ENCODE measurements at places on chromosomes 5 and 9.
A peak's percentile ranks its signal among the peaks of the same experiment; 100 is the strongest.

GRCh38 chr9:119873877-119874276, 504.6 kb upstream of the BRINP1 start:
- DNase-seq = no peak

DNA sequence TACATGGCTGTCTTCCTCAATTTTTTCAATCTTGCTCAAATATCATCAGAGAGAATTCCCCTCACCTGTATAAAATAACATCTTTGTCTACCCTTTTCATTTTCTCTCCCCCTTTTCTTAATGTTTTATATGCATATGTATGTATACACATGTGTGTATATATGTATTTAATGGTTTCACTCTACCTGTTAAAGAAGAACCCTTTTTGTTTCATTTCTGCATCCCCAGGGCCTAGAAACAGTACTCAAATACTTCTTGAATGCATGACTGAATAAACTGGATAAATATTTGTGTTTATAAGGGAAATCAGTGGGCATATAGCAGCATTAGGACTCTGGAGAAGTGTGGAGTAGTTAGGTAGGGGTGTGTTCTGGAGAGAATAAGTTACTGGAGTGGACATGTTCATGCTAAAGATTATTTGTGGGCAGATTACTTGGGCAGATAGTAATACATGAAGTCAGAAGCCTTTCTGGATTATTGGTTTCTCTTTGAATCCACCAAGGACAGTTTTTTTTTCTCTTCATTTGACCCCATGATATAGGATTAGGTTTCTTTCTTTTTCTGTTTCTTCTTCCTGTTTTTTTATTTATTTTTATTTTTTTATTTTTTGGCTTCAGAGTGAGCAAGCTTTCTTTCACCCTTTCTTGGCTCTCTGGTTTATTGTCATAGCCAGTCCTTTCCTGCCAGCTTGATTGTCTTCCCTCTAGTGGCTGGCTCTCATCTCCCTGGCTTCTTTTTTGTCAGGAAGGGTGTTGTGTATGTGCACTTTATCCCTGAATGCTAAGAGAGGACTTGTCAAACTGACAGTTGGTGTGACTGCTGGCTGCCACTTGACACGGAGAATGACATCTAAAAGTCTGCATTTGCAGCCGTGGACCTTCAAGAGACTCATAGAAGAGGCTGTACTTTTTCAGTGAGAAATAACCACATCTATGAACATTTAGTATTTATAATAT, 89.3 kb downstream of the ZCCHC7 start:
- no peak for DNase-seq

- DNase-seq = no peak
These were observed 100.0 kb upstream of the CCDC152 start for GRCh38 chr5:42656651-42657015.

DNA sequence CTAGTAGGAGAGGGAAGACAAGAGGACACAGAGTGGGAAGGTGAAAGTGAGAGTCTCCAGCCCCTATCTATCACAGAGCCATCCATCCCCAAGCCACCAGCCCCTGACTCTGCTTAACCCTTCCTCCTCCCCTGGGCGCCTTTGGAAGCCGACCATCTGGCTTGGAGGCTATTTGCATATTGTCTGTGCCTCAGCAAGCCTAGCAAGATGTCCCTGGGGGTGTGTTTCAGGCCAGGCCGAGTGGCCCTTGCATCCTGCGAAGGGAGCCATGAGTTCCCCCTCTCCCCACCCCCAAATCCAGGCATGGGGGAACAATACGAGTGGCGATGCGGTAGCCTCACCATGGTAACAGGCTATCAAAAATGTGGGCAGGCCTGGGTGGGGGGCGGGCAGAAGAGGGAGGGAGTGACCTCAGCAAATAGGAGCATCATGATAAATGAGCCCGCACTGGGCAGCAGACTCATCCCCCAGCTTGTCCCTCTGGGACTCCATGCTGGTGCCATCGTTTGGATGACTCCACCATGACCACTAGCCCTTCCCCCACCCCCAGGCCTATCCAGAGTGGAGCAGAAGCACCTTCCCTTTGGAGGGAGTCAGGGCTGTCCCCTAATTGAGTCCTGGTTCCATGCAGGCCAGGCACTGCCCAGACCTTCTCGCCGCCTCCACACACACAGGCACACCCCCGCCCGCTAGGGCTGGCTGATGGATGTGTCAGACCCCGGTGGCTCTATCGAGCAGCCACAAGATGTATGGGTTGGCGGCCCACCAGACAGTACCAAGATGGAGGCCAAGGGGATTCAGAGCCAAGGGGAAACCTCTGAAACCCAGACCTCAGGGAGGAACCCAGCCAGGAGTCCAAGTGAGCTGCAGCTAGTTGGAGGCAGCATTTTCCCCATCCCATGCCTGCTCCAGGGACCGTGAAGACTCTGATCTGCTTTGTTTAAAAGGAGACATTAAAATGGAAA, 14.6 kb downstream of the URM1 start:
- DNase-seq = no peak

DNA sequence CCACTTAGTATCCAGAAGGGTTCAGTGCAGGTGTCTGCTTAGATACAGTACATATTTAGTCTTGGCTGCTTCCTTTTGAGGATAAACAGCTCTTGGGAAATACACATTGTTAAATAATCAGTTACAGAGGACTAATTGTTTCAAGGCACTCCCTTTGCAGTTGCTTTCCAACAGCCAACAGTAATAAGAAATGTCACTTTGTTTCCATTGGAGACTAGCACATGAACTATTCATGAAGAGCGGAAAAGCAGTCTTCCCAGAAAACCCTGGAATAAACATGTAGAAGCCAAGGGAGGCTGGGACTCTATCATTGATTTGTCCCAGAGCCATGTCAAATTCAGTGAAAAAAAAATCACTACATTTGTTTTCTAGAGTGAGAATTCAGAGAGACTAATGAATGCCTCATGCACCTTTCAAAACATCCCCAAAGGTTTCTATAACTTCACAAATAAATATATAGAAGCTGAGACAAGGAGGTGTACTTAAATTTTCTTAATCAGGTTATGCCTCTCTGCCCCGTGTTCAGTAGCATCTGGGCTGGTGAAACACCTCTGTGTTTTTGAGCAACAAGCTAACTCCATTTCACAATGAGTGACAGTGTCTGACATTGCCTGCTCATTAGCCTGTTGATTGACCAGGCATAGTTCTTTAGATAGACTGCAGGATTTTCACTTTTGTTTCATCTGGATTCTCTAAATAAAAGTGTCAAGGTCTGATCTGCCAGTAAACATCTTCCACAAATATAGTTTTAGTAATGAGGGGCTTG, 271.5 kb downstream of the ARRDC3 start:
- DNase-seq = no peak

- no peak for DNase-seq
These were observed 11.7 kb downstream of the VCP start for GRCh38 chr9:35060548-35061207.

DNA sequence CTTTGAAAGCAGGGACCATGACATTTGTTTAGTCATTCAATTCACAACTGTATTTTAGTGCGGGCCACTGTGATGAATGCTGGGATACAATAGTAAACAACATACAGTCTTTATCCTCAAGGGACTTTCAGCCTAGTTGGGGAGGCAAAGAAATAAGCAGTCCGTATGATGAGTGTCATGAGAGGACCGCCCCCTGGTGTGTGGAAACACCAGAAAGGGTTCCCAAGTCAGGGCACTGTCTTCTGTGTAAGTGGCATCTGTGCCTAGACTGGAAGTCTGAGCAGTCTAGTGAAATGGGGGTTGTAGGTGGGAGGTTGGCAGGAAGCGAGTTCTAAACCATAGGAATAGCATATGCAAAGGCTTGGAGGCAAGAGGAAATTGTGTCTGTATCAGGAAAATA, 6.8 kb downstream of the C9orf43 start:
- DNase-seq = no peak

DNA sequence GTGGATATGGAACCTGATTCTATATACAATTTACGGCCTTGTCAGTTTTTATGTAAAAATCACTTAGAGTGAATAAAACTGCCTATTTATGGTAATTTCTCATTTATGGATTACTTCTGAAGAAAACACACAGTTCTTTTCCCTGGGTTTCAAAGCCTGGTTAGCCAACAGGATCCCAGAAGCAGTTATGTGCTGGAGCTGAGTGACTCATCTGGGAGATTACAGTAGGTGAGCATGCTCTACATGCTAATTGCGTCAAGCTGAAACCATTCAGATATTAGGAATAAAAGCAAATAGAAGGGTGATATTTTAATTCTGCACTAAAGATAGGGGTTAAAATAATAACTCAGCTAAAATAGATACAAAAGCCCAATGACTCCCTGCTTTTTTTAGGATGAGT, 47.8 kb downstream of the PDE4D start:
- no peak for DNase-seq

DNA sequence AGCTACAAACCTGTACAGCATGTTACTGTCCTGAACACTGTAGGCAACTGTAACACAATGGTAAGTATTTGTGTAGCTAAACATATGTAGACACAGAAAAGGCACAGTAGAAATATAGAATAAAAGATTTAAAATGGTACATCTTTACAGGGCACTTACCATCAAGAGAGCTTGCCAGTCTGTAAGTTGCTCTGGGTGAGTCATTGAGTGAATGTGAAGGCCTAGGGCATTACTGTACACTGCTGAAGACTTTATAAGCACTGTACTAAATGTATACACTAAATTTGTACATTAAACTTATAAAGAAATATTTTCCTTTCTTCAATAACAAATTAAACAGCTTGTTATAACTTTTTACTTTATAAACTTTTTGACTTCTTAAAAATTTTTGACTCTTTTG, 20.5 kb downstream of the ADRB2 start:
- no peak for DNase-seq

DNA sequence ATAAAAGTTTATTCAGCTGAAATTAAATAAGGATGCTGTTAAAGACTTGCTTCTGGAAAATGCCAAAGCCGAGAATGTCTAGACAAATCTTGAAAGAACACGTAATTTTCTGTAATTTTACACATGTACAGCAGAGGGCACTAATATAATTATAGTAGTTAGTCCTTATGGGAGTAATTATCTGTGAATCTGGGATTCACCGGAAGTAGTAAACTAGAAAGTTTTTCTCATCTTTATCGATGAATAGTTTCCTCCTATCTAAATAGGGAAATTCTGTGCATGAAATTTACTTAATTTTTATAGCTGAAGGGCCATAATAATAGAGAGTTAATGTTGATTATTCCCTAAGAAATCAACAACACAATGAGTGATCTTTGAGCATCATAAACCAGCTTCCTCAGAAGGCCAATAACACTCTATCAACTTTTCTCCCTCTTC, 18.4 kb upstream of the CNTLN start:
- peak; percentile 9 for DNase-seq

GRCh38 chr9:38088006-38088925, 19.2 kb upstream of the SHB start:
- peak; percentile 8 for DNase-seq

DNA sequence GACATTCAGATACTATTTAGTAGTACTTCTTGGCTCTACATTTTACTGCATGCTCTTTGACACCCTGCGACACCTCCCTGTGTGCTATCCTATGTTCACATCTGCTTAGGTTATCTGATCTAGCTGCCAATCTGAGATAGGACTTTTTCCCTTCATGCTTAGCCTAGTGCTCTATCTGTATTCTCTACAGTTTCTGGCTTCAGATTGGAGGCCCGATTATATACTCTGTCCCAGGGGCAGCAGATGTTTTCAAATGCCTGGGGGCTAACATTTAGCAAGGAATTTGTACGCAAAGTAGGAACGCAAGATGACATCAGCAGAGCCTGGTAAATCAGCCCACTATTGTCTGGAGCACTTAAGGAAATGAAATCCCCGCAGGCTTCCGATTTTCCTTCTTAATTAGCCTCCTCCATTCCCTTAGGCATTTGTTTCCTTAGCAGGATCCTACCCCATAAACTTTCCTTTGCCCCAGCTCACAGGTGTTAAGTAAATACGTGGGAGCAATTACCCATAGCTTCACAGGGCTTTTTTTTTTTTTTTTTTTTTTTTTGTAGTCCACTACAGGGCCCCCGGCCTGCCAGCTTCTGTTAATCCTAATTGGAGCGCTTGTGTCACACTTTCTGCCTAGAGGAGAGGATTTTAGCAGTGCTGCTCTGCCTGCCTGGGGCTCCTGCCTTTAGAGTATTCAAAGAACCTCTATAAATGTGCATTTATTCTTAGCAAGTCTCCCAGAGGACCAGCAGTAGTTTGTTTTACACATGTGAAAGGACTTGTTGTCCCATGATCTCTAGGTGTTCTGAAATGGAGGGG, 61.1 kb upstream of the LPAR1 start:
- DNase-seq = no peak

DNA sequence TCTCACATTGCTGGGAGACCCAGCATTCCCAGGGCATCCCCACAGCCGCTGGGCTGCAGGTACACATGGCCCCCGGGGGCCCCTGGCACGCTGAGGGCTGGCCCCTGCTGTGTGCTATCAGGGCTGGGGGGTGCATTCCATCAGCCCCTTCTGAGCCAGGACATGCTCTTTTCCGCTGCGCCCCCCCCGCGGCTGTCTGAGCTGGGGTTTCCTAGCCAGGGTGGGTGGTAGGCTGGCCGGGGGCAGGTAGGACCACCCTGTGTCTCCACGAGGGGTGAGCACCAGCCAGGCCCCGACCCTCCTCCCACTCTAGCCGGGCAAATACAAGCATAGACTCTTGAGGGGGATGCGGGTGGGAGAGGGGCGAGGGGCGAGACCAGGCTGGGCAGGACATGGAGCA, 58.1 kb upstream of the FCN2 start:
- no peak for DNase-seq

DNA sequence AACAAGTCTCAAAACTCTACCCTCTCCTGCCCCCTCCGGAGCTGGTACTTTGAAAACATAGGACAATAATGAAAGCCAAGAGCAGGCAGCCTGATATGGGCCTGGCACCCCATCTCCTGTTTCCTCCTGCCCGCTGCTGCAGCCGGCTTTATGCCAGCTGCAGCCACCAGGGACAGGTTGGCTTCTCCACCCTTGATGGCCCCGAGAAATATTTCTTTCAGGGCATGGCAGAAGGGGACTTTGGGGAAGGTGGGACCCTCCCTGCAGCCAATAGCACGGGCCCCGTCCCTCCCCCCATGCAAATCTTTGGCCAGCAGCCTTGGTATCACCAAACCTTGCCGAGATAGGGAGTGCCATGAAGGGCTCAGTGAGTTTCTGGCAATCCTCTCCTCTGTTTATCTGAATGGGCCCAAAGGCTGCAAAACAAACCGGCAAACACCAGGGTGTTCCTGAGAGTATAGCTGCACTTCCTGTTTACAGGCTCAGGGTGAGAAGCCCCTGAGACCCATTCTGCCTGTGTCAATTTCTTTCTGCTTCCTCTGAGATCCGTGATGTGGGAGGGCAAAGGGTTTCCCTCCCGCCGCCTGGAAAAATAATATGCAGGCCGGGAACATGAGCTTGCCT, 73.4 kb upstream of the BOD1 start:
- DNase-seq = no peak

GRCh38 chr9:79325501-79325900, 246.3 kb upstream of the TLE4 start:
- no peak for DNase-seq

- DNase-seq = no peak
These were observed 34.3 kb downstream of the ZNF462 start for GRCh38 chr9:106897236-106897635.

Data from SHP77 (cell line).